Activated naive CD4-positive, alpha-beta T cell (primary cell): ENCODE measurements at places on chromosomes 12 and 14.

DNA sequence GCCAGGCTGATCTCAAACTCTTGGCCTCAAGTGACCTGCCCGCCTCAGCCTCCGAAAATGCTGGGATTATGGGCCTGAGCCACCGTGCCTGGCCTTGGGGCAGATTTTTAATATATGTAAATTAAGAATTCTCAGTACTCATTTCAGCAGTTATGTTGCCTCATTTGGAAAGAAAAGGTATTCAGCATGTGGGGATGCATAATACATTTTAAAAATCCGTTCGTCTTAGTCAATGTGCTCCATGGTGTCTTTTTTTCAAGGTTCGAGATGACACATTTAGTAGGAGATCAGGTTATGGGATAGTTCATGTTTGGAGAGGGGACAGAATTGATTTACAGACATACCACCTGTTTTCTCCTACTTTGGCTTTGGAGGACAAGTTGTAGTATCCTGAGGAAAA is 10.2 kb downstream of the SYNE2 start:
- DNase-seq, result no peak

- DNase-seq, result no peak
Measured at GRCh38 chr14:33560718-33561431, 390.0 kb downstream of the EGLN3 start.

DNA sequence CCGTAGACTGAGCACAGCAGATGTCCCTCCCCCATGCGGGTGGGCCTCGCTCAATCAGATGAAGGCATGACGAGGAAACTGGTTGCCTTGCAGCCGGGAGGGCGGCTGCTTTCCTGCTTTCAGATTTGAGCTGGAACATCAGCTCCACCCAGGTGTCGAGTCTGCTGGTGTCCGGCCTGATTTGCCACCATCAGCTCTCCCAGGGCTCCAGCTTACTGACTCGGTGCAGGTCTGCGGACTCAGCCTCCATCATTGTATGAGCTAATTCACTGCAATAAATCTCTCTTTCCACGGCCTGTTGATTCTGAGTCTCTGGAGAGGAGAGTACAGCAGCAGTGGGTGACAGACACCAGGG is 156.2 kb downstream of the KIF26A start:
- DNase-seq, result no peak

DNA sequence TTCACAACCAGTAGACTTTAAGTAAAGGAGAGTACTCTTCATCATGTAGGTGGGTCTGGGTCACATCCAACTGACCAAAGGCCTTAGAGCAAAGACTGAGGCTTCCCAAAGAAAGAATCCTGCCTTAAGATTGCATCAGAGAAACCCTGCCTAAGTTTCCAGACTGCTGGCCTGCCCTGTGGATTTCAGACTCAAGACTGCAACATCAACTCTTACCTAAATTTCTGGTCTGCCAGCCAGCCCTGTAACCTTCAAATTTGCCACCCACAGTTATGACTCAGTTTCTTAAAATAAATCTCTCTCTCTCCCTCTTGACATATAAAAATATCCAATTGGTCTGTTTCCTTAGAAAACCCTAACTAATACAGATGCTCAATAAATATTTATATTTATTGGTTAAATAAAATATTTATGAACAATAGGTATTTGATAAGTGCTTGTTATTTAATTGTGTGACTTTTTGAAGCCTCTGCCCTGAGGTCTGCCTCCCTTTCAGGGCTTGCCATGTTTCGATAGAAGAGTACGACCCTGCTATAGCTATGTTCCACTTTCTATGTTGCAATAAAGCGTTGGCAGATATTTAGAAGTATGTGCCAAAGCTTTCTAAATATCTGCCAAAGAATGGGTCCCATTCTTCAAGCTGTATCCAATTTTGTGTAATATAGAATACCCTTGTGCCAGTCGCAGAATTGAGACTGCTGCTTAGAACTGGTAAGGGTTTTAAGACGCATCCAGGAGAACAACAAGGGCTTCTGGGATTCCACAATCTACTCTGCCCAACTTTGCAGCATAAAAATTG is 65.7 kb downstream of the TMEM30B start:
- no peak for DNase-seq

GRCh38 chr14:36096090-36096489 is 80.4 kb downstream of the PTCSC3 start:
- DNase-seq, result no peak

GRCh38 chr12:14988035-14988434 is 15.2 kb downstream of the PDE6H start:
- DNase-seq, result no peak

GRCh38 chr12:6788972-6789924 is at the start of gene CD4:
Gene CD4 (plus strand): TSS chr12:6789528. CDS start chr12:6800139, 10,611 bp downstream.
- no peak for DNase-seq

- no peak for DNase-seq
Measured at GRCh38 chr12:110668480-110669192, 20.3 kb downstream of the HVCN1 start.

DNA sequence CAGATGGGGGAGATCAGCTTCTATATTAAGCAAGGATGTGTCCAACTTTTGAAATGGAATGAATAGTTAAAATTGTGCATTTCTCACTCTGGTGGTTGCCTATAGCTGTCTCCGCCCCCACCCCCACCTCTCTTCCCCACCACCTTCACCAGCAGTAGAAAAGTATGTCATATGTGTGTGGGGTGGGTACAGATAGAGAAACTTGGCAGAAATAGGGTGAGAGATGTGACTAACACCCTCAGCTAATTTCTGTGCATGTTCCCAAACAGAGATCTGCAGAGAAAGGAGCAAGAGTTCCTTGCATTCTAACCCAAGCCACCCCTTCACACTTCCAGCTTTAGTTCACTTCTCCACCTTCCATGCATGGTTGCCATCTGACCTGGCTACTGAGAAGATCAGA is 980.1 kb downstream of the NRXN3 start:
- no peak for DNase-seq

DNA sequence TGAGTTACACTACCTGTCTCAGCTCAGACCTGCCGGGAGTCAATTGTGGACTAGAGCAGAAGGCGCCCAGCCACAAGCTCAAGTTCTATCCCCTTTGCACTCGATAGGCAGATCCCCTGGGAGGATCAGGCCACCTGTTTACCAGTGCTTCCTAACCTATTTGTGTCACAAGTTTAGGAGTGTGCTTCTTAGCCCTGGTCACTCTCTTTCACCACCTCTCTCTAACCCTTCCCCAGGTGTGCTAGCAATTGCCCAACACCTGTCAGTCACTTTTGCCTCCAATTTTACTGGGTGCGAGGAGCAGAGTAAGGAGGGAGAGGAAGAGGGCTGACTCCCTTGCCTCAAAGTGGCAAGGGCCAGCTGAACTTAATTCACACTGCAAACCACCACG is 745 bp upstream of the NAA30 start:
- no peak for DNase-seq

DNA sequence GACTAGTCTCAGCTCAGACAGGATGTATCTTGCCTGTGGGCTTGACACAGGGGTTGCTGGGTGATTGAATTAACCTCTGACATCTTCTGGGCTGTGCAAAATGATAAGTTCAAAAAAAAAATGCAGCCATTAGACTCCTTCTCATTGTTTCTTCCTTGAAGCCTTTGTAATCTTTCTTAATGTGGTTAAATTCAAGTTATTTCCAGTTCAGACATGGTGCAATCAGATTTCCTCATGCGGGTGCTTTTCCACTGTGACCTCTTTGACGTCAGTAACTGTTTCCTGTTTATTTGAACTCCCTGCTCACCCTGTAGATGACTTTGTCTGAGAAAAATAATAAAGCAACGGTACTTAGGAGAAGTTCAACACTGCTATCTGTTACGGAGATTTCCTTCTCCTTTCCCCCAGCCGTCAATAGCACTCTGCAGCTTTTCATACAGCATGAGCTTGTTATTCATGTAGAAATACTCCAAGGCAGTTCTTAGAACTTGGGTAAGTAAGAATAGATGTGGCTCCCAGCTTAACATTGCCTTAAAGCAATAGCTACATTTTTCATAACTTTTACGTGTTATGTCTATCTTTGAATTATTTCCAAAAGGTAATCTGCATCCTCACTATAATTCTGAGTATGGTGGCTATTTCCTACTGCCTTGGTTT is 155.5 kb downstream of the PRKCH start:
- no peak for DNase-seq

DNA sequence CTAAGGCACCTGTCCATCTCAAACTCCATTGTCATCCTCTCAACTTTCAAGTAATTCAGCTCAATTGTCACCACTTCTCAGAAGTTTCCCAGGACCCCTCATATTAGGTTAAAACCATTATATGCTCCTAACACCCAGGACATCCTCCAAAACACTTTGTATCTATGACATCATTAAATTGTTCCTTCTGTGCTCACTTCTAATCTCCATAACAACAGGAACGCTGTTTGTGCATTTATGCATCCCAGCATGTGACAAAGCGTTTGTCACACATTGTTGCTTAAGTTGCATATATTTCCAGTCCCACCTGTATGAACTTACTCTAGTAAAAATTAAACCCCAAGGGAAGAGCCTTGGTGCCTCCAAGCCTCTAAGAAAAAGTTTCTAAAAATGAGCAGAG is 133.9 kb downstream of the TBX5 start:
- no peak for DNase-seq

- DNase-seq, result no peak
Measured at GRCh38 chr12:68623984-68624383, 13.3 kb downstream of the RAP1B start.

DNA sequence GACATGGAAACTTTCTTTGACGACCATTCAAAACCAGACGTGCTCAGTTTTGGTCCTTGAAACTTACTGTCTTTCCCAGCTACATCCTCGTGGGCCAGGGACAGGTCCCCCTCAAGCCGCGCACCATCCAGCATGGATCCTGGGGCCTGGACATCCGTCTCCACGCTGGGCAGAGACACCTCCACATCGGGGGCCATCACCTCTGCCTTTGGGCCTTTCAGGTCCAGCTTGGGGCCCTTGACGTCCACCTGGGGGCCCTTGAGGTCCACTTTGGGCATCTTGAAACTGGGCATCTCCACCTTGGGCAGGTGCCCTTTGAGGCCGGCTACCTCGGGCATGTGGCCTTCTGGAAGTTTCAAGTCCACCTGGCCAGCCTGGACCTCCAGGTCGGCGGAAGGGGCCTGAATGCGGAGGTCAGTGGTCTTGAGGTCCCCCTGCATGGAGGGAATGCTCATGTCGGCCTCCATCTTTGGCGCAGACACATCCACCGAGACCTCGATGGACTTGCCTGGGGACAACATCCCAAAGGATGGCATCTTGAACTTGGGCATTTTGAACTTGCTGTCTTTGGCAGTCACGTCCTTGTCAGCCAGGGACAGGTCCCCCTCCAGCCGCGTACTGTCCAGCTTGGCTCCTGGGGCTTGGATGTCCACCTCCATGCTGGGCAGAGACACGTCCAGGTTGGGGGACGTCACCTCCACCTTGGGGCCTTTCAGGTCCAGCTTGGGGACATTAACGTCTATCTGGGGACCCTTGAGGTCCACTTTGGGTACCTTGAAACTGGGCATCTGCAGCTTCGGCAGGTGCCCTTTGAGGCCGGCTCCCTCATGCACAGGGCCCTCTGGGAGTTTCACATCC is 17.1 kb downstream of the PLD4 start:
- DNase-seq, result no peak

DNA sequence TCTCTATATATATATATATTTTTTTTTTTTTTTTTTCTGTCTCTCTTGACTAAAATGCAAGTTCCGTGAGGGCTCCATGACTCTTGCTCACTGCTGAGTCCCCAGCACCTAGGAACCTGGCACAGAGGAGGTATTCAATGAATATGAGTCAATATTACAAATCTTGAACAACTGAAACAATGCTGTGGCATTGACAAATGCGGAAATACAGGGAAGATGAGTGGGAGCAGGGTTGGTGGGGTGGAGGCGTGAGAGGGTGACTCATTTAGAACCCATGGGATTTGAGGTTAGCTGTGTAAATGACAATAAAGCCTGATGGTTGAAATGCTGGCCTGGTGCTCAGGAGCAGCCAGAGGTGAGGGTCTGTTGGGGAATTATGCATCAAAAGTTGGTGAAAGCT is 121.7 kb upstream of the FUT8 start:
- no peak for DNase-seq

- DNase-seq, result no peak
Measured at GRCh38 chr14:60184905-60185555, 19.8 kb upstream of the DHRS7 start.

GRCh38 chr12:38158428-38159091 is 158.0 kb upstream of the ALG10B start:
- DNase-seq, result no peak

DNA sequence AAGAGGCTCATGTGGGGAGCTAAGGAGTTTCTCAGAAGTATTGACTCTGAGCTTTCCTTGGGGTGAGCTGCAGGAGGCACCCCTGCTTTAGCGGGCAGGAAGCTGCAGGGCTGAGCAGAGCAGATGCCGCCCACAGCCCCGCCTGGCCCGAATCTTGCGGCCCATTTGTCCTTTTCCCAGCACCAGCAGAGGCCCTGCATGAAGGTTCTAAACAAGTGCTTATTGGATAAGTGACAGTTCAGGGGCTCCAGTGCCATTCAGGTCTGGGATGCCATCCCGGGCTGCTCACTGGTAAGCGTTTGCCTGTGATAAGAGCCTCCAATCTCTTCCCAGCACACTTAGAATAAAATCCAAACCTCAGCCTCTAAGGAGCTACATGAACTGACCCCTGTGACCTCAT is 11.4 kb downstream of the RILPL1 start:
- DNase-seq, result no peak
